CD4-positive, alpha-beta memory T cell (primary cell): ENCODE measurements at places on chromosomes 13 and 19.

GRCh38 chr13:37198629-37199028, 93.2 kb upstream of the CSNK1A1L start:
- H3K27ac ChIP-seq, result no peak overlapping the region
- H3K4me3 ChIP-seq, result no peak overlapping the region

DNA sequence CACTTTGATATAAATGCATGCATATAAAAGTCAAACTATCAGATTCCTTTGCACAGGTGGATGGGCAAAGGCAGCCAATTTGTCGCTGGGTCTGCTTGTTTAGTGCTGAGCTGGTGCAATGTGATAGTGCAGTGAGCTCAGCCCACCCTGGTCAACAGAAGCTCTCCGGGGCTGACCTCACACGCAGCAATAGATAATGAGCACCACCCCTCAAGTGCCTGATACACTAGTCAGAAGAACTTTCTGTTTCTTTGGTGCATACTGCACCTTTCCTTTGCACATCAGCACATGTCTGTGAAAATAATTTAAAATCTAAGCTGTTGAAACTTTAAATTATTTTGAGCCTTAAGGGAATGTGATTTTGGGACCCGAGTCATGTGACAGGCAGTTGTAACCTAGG, 20.2 kb downstream of the ATP8A2 start:
- H3K4me1 ChIP-seq, result no peaks in the 10 kb centered on the region
- H3K4me3 ChIP-seq, result no peak overlapping the region
- H3K27me3 ChIP-seq, result no peaks in the 10 kb centered on the region
- DNase-seq, result no peak
- H3K36me3 ChIP-seq, result no peaks in the 10 kb centered on the region

DNA sequence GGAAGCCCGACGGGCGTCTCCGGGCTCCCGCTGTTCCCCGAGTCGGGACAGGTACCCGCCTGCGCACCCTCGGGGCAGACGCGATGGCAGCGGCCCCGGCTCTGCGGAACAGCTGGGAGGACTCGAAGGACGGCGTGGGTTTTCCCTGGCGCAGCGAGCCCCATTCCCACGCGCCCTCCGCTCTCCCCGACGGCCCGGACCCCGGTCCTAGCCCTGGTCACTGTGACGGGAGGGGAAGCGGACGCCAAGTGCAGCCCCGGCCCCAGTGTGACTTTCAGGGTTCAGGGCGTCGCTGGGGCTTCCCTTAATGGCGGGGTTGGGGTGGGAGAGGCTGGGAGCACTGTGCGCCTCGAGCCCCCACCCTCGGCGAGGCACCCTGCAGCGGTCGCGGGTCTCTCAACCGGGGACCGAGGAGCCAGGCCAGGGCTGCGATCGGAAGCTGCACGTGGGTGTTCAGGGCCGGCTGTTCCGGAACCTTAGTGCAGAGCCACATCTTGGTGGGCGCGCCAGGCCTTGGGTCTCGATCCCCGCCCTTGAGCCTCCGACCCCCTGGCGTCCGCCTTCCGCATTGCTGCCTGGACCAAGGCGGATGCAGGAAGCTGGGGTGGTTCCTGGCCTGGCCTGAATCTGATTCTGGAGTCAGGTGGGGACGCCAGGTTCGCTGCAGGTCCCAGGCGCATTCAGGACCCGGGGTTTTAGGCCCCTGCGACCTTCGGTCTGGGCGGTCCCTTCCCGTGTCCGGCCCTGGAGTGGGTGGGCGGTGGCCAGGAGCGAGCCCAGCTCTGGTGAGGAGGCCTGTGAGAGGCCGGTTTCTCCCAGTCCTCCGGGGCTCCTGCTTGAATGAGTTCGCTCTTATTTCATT, 3.5 kb downstream of the LGALS7B start:
- no peaks in the 10 kb centered on the region for H3K36me3 ChIP-seq
- no peak overlapping the region for H3K27ac ChIP-seq
- peak; percentile 17 for DNase-seq
- peak overlapping the region; percentile 14 for H3K4me3 ChIP-seq
- no peaks in the 10 kb centered on the region for H3K4me1 ChIP-seq

DNA sequence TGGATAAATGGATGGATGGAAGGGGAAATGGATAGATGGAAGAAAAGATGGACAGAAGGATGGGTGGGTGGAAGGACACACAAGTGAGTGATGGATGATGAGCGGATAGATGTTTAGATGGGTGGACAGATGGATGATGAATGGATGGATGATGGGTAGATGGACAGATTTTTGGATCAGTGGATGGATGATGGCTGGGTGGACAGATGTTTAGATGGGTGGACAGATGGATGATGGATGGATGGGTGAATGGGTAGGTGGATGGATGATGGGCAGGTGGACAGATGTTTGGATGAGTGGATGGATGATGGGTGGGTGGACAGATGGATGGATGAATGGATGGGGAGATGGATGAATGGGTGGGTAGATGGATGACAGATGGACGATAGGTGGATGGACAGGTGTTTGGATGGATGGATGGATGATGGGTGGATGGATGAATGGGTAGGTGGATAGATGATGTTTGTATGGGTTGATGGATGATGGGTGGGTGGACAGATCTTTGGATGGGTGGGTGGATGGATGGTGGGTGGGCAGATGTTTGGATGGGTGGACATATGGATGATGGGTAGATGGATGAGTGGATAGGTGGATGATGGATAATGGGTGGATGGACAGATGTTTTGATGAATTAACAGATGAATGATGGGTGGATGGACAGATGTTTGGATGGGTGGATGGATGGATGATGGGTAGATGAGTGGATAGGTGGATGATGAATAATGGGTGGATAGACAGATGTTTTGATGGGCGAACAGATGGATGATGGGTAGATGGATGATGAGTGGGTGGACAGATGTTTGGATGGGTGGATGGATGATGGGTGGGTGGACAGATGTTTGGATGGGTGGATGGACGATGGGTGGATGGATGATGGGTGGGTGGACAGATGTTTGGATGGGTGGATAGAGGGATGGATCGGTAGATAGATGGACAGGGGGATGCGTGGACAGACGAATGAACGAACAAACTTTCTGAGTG, 39.5 kb downstream of the CERS4 start:
- no peaks in the 10 kb centered on the region for H3K4me1 ChIP-seq
- H3K4me3 ChIP-seq, result no peak overlapping the region
- H3K27ac ChIP-seq, result no peak overlapping the region
- no peaks in the 10 kb centered on the region for H3K36me3 ChIP-seq
- H3K27me3 ChIP-seq, result no peaks in the 10 kb centered on the region
- no peak for DNase-seq

DNA sequence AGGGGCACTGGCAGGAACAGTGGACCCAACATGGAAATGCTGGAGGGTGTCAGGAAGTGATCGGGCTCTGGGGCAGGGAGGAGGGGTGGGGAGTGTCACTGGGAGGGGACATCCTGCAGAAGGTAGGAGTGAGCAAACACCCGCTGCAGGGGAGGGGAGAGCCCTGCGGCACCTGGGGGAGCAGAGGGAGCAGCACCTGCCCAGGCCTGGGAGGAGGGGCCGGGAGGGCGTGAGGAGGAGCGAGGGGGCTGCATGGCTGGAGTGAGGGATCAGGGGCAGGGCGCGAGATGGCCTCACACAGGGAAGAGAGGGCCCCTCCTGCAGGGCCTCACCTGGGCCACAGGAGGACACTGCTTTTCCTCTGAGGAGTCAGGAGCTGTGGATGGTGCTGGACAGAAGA, 4.1 kb downstream of the KLK2 start:
- no peaks in the 10 kb centered on the region for H3K36me3 ChIP-seq
- H3K4me3 ChIP-seq, result no peak overlapping the region
- H3K4me1 ChIP-seq, result no peaks in the 10 kb centered on the region
- no peaks in the 10 kb centered on the region for H3K27me3 ChIP-seq
- no peak overlapping the region for H3K27ac ChIP-seq
